ENCODE measurements at places on chromosomes 5 and 9. TPM values are rescaled to one million over a fixed set of nuclear protein-coding genes. Genes with fewer than 3 reads are reported as not detected.

DNA sequence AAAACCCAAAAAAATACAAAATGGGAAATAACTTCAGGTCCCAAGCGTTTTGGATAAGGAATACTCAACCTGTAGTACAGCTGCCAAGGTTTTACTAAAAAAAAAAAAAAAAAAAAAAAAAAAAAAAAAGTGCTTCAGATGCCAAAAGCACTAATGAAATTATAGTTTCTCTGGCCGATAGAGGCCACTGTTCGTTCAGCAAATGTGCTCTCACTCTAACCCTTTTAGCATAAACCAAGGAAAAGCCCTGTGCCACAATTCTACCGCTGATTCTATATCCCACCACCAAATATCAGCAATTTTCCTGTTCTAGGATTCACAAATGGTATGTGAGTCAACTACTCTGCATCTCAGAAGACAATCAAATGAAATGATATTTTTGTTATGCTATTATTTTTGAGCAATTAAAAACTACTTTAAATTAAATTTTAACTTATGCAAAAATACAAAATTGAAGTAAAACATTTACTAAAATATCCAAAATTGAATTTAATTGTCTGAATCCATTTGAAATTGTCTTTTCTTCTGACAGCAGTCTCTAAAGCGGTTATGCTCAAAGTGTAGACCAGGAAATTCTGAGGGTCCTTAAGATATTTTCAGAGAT lies 79.8 kb downstream of the RICTOR start:
- no peak for DNase-seq
- H3K36me3 ChIP-seq: no peaks in the 10 kb centered on the region
- no peak overlapping the region for H3K27ac ChIP-seq
- no peaks in the 10 kb centered on the region for H3K27me3 ChIP-seq
- no peak overlapping the region for H3K4me3 ChIP-seq

- DNase-seq: no peak
- no peak overlapping the region for H3K27ac ChIP-seq
- no peaks in the 10 kb centered on the region for H3K4me1 ChIP-seq
- no peak overlapping the region for H3K4me3 ChIP-seq
Measured at GRCh38 chr5:82208371-82208770, 69.8 kb downstream of the RPS23 start.

- H3K4me3 ChIP-seq: no peak overlapping the region
- H3K4me1 ChIP-seq: no peaks in the 10 kb centered on the region
- H3K27ac ChIP-seq: no peak overlapping the region
- no peaks in the 10 kb centered on the region for H3K27me3 ChIP-seq
Measured at GRCh38 chr5:6545770-6546690, 86.8 kb downstream of the NSUN2 start.

- H3K4me3 ChIP-seq: no peak overlapping the region
- no peaks in the 10 kb centered on the region for H3K27me3 ChIP-seq
- no peaks in the 10 kb centered on the region for H3K4me1 ChIP-seq
- no peaks in the 10 kb centered on the region for H3K36me3 ChIP-seq
- no peak overlapping the region for H3K27ac ChIP-seq
- no peak for DNase-seq
Measured at GRCh38 chr5:175856408-175857100, 14.8 kb upstream of the CPLX2 start.

DNA sequence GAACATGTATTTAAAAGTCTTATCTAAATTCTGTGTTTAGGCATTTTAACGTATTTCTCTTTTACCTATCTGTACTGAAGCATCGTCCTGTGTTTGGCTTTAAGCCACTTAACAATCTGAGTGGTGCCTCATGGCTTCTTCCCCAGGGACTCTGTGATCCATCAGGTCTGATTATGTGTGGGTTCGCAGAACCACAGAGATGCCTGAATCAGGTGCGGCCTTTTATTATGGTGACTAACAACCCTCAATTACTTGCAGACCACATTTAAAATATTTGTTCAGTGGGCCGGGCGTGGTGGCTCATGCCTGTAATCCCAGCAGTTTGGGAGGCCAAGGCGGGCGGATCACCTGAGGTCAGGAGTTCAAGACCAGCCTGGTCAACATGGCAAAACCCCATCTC lies 39.6 kb upstream of the SAP30L start:
- H3K27me3 ChIP-seq: no peaks in the 10 kb centered on the region
- H3K36me3 ChIP-seq: peaks cover 4% of the 10 kb centered on the region
- no peak overlapping the region for H3K27ac ChIP-seq

DNA sequence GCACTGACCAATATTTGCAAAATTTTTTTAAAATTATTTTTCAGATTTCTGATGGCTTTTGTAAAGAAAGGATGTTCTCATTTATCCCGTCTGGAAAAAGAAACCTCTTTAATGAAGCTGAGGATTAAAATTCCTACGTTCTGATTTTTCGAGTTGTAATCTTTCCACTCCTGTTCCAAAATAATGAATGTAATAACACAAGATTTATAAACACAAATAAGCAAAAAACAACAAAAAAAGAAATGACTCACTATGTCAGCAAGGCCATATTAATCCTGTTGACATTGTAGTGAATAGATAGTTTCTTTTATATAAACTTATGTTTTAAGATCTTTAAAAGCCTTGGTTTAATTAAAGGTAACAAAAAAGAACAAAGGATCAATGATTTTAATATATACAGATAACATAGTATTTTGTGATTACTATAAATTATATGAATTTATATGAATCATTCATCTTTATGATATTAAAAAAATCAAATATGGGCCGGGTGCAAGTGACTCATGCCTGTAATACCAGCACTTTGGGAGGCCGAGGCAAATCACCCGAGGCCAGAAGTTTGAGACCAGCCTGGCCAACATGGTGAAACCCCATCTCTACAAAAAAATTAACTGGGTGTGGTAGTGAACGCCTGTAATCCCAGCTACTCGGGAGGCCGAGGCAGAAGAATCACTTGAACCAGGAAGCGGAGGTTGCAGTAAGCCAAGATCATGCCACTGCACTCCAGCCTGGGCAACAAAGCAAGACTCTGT lies 336.6 kb upstream of the DAB2 start:
- H3K4me1 ChIP-seq: no peaks in the 10 kb centered on the region
- H3K27me3 ChIP-seq: no peaks in the 10 kb centered on the region
- no peak overlapping the region for H3K4me3 ChIP-seq
- H3K36me3 ChIP-seq: no peaks in the 10 kb centered on the region

DNA sequence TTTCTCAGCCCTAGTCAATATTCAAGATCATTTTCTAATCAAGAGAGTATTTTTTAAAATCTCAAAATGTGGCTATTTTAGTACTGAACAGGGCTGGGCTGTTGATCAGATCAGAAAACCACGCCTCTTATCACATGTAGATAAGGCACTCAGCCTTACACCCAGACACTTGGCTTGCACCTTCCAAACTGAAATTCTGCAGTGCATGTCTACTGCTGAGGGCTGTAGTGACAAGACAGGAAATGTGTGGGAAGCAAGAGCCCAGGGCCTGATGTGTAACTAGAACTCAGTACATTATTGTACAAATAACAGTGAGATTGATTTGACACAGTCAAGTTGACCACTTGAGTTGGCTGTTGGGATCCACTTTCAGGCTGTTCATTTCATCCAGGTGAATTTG lies 48.6 kb downstream of the UBE2QL1 start:
- no peak overlapping the region for H3K4me3 ChIP-seq
- H3K36me3 ChIP-seq: no peaks in the 10 kb centered on the region
- no peaks in the 10 kb centered on the region for H3K4me1 ChIP-seq
- no peaks in the 10 kb centered on the region for H3K27me3 ChIP-seq
- peak; percentile 16 for DNase-seq

- H3K4me1 ChIP-seq: no peaks in the 10 kb centered on the region
- H3K36me3 ChIP-seq: no peaks in the 10 kb centered on the region
- no peak for DNase-seq
- no peak overlapping the region for H3K27ac ChIP-seq
- H3K27me3 ChIP-seq: no peaks in the 10 kb centered on the region
Measured at GRCh38 chr5:103962023-103962422, 399.4 kb upstream of the NUDT12 start.

- H3K4me1 ChIP-seq: peaks cover 40% of the 10 kb centered on the region
- no peaks in the 10 kb centered on the region for H3K27me3 ChIP-seq
- no peak overlapping the region for H3K4me3 ChIP-seq
Measured at GRCh38 chr9:133354766-133355165, 1.5 kb downstream of the SURF1 start.

- no peaks in the 10 kb centered on the region for H3K36me3 ChIP-seq
- peak overlapping the region; percentile 65 for H3K4me3 ChIP-seq
- no peaks in the 10 kb centered on the region for H3K27me3 ChIP-seq
- peak overlapping the region; percentile 88 for H3K27ac ChIP-seq
- H3K4me1 ChIP-seq: peaks cover 26% of the 10 kb centered on the region
Measured at GRCh38 chr9:75889577-75889976, 896 bp upstream of the PCSK5 start.

DNA sequence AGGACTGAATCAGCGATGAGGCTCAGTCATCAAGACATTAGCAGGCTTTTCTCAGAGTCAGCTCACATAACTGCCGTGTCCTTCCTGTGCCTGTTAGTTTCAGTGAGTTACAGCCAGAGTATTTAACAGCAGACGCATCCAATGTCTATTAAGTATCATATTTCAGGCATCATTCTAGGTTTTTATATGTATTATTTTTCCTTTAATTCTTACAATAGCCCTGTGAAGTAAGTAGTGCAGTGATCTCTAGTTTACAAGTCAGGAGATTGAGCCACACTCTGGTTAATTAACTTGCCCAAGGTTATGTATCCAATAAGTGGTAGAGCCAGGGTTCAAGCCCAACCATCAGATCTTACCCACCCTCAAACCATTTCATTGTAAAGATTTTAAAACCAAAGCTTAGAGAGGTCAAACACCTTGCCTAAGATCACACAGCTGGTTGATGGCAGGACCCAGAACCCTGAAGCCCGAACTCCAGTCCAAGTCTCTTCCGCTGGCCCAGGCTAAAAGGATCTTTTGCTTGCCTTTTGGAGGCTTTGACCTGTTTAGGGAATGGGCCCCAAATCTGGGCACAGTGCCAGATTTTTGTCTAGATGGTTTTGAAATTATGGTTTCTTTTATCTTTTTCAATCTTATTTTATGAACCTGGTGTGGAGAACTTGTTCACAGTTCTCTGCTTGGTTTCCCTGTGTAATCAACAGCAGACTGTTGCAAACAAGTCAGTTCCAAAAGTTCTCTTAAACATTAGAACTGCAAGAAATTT lies 261.2 kb upstream of the CLINT1 start:
- H3K27me3 ChIP-seq: no peaks in the 10 kb centered on the region
- no peaks in the 10 kb centered on the region for H3K36me3 ChIP-seq
- no peak for DNase-seq

GRCh38 chr5:90131383-90132133 lies 278.0 kb downstream of the CETN3 start:
- no peak for DNase-seq
- H3K27me3 ChIP-seq: no peaks in the 10 kb centered on the region
- no peaks in the 10 kb centered on the region for H3K36me3 ChIP-seq
- H3K27ac ChIP-seq: peak overlapping the region; percentile 28
- H3K4me3 ChIP-seq: no peak overlapping the region

GRCh38 chr9:129838707-129839259 lies 3.5 kb downstream of the USP20 start:
- peaks cover 53% of the 10 kb centered on the region for H3K4me1 ChIP-seq
- H3K4me3 ChIP-seq: no peak overlapping the region
- H3K27me3 ChIP-seq: no peaks in the 10 kb centered on the region
- DNase-seq: no peak
- H3K27ac ChIP-seq: no peak overlapping the region

DNA sequence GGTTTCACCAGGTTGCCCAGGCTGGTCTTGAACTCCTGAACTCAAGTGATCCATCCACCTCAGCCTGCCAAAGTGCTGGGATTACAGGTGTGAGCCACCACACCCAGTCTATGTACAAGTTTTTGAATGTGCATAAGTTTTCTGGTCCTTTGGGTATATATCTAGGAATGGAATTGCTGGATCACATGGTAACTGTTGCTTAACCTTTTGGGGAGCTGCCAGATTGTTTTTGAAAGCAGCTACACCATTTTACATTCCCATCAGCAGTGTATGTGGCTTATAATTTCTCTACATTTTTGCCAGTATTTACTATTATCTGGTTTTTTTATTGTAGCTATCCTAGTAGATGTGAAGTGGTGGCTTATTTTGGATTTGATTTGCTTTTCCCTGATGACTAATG lies 8.9 kb upstream of the LNPEP start:
- no peaks in the 10 kb centered on the region for H3K36me3 ChIP-seq
- DNase-seq: no peak
- no peak overlapping the region for H3K4me3 ChIP-seq

- H3K4me3 ChIP-seq: no peak overlapping the region
- H3K4me1 ChIP-seq: no peaks in the 10 kb centered on the region
- no peak overlapping the region for H3K27ac ChIP-seq
- no peaks in the 10 kb centered on the region for H3K27me3 ChIP-seq
- no peaks in the 10 kb centered on the region for H3K36me3 ChIP-seq
Measured at GRCh38 chr9:133403766-133404453, 13.9 kb downstream of the REXO4 start.

DNA sequence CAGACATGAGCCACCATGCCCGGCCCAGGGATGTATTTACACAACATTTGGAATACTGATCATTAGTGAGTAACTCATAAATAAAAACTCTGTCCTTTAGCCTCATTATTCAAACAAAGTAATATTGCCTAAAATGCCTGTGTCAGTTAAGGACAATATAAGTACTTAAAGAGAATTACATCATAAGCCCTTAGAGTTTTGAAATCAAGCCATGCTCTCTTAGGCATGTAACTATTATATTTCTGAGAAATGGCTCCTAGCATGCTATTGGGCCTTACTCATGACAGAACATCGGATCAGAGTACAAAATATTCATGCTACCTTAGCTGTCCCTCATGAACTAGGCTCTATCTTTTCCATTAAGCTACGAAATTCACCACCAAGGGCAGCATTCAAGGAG lies 309.3 kb downstream of the CHSY3 start:
- no peaks in the 10 kb centered on the region for H3K36me3 ChIP-seq
- H3K27ac ChIP-seq: no peak overlapping the region
- no peak overlapping the region for H3K4me3 ChIP-seq
- no peak for DNase-seq
- no peaks in the 10 kb centered on the region for H3K27me3 ChIP-seq
- H3K4me1 ChIP-seq: no peaks in the 10 kb centered on the region

DNA sequence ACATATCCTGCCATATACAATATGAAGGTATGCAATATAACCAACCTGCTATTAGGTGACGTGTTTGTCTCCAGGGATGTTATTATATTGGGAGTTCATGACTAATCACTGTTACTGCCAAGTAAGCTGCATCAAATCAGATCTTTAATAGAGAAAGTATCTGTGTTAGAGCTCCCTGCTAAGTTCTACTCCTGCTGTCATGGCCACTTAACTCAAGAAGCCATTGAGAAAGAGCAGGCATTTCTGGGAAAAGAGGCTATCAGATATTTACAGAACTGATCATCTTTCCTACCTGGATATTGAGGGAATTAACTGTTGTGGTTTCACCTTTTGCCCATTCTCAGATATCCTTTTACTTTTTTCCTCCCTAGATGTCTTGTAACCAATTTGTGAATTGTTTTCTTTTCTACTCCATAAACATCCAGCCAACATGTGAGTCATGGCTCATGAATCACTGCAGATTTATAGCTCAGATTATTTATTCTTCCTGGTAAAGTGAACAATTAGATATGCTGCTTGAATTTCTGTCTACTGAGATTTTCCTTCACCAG lies 634.8 kb upstream of the FAM174A start:
- H3K27me3 ChIP-seq: no peaks in the 10 kb centered on the region
- H3K36me3 ChIP-seq: no peaks in the 10 kb centered on the region
- H3K4me1 ChIP-seq: no peaks in the 10 kb centered on the region
- H3K27ac ChIP-seq: no peak overlapping the region
- DNase-seq: no peak
- H3K4me3 ChIP-seq: no peak overlapping the region

The STPG3 gene
- not detected for total RNA-seq

The SLC46A2 gene
- not detected for total RNA-seq

The TMOD1 gene
- 21.1 TPM for total RNA-seq

The PCDHB9 gene
- total RNA-seq: 3.7 TPM

The GRXCR2 gene
- not detected for total RNA-seq

The ACOT12 gene
- total RNA-seq: not detected

The NEURL1B gene
- total RNA-seq: 30.9 TPM

Measured in vagina (tissue), 2 donors.